ENCODE measurements at places on chromosomes 3 and 15.

- DNase-seq = no peak
Measured at GRCh38 chr3:46880884-46881595, 3.5 kb downstream of the PTH1R start.

GRCh38 chr3:130933801-130934345 lies 40.0 kb downstream of the ATP2C1 start:
- no peak for DNase-seq

DNA sequence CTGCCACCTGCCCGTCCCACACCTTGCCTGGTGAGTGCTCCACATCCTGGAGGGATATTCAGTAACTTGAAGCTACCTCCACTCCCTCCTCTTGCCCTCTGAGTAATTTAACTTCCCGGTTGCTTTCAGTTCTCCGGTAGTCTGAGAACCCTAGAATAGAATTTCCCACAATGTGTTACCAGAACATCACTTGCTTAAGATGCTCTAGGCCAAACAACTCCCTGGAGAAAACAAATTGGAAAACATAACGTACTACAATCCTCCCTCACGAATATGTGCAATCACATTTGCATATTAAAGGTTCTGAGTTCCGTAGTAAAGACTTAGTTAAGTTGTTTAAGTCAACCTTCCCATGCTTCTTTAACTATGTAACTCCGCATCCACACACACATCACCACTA lies 44.8 kb downstream of the SLCO2A1 start:
- no peak for DNase-seq

DNA sequence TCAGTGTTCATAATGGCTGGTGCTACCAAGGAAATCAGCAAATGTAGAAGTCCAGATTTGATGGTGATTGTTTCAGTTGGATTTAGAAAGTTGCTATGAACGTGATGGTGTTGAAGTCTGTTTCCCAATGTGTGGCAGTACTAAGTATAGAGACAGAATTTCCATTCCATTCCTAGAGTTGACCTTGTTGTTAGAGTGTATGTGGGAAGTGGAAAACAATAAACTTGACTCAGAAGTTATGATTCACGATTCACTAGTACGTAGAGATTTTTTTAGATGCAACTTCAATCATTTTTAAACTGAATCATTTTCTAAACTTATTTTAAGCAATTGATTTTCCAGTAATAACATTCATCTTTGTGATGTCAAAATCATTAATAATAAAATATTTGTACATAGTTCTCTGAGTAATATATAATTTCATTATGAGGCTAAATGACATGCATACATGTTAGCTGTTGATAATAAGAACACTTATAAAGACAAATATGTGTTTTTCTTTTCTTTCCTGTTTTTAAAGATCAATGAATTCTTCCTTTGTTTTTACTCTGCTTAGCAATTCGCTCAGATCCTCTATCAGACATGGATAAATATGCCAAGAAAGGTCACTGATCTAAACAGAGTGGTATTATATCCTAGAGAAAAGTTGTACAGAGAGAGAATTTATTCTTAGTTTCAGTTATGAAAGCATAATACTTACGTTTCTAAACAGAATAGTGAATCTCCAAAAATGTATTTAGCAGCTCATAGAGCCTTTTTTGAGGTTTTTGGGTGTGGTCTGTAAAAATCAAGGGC lies 108.8 kb upstream of the GPR149 start:
- no peak for DNase-seq

GRCh38 chr3:1561427-1561826 lies 468.6 kb downstream of the CNTN6 start:
- no peak for DNase-seq

DNA sequence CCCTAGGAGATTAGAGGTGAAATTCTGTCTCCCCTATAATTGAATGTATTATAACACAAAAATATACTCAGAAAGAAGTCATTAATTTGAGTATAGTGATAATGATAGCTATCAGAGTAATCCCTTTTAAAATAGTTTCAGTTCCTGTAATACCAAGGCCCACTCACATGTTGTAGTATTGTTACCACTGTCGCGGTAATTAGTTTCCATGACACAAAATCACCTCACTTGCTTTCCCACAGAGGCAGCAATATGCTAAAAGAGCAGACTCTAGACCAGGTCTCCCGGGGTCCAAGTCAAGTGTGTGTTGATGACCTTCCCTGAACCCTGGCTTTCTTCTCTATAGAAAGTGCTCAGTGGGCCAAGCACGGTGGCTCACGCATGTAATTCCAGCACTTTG lies 39.5 kb upstream of the NSMCE3 start:
- no peak for DNase-seq

- DNase-seq = no peak
Measured at GRCh38 chr3:190169243-190169642, 48.5 kb upstream of the P3H2 start.

DNA sequence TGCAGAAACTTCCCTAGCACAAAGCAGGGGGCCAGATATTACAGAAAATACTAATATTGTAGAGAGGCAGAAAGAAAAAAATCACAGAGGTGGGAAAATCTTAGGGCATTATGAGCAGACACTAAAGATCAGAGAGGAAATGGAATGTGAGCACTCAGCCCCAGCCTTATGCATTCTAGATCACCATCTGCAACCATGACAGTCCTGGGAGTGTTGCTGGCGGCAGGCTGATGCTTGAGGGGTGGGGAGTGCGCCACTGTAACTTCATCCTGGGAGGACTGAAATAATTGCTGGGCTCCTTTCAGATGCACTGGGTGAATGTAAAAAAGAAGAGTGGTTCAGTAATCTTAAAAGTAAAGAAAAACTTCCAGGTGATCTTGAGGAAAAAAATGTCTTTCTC lies 427.6 kb upstream of the SEMA6D start:
- no peak for DNase-seq

GRCh38 chr15:47846128-47846868 lies 129.0 kb downstream of the SEMA6D start:
- no peak for DNase-seq

- DNase-seq = no peak
Measured at GRCh38 chr3:143288944-143289343, 169.4 kb downstream of the CHST2 start.

DNA sequence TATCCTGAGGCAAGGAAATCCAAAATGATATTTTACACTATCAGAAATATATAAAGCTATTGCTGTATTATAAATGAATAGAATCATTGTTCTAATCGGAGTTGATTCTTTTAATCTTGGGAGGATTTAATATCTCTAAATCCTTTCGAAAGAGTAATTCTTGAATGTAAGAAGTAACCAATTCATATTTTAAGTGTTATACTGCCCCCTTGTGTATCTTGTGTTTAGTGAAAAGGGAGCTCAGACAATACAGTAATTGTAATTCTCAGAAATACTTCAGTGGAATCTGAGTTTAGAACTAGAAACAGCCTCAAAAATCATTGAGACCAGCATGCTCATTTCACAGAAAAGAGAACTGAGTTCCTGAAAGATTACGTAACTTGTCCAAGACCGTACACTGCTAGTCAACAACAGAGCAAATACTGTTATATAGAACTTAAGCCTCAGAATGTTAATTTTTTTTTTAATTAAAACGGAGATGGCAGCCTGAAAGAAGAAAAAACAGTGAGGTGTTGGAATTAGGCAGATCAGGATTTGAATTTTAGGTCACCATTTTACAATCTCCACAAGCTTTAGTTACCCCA lies 42.9 kb downstream of the PLCH1 start:
- no peak for DNase-seq

DNA sequence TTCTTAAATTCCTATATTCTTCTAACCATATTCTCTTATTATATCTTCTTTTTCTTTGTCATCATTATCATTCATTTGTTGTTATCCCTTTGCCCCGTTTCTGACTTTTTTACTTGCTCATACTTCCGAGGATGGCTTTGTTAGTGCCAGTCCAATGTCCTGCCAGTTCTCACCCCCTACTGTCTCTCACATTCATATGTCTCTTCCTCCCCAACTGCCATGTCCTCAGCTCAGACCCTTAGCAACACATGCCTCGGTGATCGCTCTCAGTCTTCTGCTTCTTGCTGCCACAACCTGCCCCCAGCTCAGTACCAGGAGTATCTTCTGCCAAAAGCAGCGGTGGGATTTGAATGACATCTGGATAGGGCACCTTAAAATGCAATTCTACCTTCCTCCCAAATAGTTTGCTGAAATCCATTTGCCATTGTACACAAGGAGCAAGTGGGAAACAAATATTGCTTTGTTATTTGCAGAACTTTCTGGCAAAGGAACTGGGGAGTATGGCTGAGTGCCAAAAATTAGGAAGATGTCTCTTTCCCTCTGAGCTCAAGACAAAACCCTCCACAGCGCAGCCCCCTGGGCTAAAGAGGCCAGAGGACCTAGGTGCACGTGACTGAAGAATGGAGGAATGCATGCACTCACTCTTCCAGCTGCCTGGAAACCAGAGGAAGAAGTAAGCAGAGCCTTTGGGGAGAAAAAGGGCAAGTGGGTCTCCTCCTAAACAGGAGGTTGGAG lies 57.7 kb upstream of the CTNNB1 start:
- DNase-seq = no peak

DNA sequence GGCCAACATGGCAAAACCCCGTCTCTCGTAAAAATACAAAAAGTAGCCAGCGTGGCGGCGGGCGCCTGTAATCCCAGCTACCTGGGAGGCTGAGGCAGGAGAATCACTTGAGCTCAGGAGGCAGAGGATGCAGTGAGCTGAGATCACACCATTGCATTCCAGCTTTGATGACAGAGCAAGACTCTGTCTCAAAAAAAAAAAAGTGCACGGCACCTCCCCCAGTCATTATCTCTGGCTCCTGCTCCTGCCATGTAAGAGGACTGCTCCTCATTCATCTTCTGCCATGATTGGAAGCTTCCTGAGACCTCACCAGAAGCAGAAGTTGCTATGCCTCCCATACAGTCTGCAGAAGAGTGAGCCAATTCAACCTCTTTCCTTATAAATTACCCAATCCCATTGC lies 4.0 kb upstream of the ALG1L2 start:
- no peak for DNase-seq

GRCh38 chr3:40037582-40037981 lies 228.2 kb downstream of the MYRIP start:
- DNase-seq = no peak

DNA sequence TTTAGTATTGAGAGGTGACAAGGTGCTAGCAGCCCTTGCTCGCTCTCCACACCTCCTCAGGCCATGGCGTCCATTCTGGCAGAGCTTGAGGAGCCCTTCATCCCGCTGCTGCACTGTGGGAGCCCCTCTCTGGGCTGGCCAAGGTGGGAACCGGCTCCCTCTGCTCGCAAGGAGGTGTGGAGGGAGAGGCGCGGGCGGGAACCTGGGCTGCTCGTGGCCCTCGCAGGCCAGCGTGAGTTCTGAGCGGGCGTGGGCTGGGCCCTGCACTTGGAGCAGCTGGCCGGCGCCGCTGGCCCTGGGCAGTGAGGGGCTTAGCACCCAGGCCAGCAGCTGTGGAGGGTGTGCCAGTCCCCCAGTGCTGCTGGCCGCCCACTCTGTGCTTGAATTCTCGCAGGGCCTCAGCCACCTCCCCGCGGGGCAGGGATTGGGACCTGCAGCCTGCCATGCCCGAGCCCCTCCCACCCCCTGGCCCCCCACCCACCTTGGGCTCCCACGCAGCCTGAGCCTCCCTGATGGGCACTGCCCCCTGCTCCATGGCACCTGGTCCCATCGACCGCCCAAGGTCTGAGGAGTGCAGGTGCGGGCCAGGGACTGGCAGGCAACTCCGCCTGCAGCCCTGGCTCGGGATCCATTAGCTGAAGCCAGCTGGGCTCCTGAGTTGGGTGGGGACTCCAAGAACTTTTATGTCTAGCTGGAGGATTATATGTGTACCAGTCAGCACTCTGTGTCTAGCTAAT lies 785.2 kb downstream of the DIPK2A start:
- DNase-seq = no peak

DNA sequence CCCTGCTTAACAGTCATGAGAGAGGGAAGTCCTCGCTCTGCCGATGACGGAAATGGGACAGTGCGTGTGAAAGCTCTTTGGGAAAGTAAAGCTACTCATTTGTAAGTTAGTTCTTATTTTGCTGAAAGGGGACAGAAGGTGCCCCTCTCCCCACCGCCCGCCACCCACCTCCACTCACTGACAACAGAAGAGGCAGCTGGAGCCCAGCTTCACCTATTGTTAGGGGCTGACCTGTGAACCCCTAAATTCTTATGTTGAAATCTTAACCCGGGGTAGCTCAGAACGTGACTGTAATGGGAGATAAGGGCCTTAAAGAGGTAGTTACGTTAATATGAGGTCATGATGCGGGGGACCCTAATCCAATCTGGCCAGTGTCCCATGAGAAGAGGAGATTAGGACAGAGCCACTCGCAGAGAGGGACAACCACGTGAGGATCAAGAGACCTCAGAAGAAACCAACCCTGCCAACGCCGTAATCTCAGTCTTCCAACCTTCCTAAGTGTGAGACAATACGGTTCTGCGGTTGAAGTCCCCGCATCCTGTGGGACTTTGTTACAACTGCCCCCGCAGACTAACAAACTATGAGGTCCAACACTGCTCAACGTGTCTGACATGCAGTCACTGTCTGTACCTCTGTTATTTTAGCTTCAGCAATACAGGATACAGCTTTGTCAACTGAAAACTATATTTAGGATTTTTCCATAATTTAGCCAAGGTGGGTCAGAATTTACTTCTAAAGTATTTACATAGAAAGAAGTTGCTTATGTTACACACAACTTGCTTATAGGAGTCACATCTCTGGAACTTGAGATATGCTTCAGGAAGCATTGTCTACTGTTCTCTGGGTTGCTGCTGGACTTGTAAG lies 51.7 kb downstream of the PCSK6 start:
- no peak for DNase-seq

GRCh38 chr3:178274711-178275110 lies 261.5 kb upstream of the KCNMB2 start:
- DNase-seq = no peak

DNA sequence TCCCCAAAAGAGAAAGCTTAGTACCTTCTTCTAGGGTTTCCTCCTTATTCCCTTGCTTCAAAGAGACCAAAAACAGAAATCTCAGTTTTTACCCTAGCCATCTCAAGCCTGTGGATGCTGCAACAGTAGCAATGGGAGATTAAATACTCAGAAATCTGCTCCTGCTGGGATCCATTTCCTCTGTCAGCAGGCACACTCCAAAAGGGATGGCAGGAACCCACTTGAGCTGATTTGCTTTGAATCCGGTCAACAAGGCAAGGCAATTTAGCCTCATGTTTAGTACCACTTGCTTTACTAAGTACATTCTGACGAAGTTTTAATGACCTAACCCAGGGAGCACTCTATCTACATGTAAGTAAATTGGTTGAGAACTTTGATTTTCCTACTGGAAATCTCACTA lies 590.0 kb upstream of the ADAMTS9 start:
- DNase-seq = no peak

DNA sequence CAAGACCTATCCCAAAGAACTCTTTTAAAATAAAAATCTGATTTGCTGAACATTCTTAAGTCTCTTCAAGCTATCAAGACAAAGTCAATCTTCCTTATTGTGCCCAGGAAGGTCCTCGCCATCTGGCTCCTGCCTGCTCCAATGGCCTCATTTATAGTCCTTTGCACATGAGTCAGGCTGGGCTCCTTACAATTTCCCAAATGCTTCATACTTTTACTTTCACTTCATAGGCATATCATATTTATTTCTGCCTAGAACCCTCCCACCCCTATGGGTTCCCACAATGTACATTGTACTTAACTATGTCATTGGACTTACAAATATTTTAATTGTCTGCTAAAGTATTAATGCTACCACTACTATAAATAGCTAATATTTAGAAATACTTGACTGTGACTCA lies 9.1 kb downstream of the THRB start:
- DNase-seq = no peak

- DNase-seq = no peak
Measured at GRCh38 chr3:56966104-56966503, 94.4 kb upstream of the SPATA12 start.

Measured in activated naive CD4-positive, alpha-beta T cell (primary cell).